Kasumi-1 (cell line): ENCODE measurements at places on chromosomes 2 and 18.
A peak's percentile ranks its signal among the peaks of the same experiment; 100 is the strongest.

DNA sequence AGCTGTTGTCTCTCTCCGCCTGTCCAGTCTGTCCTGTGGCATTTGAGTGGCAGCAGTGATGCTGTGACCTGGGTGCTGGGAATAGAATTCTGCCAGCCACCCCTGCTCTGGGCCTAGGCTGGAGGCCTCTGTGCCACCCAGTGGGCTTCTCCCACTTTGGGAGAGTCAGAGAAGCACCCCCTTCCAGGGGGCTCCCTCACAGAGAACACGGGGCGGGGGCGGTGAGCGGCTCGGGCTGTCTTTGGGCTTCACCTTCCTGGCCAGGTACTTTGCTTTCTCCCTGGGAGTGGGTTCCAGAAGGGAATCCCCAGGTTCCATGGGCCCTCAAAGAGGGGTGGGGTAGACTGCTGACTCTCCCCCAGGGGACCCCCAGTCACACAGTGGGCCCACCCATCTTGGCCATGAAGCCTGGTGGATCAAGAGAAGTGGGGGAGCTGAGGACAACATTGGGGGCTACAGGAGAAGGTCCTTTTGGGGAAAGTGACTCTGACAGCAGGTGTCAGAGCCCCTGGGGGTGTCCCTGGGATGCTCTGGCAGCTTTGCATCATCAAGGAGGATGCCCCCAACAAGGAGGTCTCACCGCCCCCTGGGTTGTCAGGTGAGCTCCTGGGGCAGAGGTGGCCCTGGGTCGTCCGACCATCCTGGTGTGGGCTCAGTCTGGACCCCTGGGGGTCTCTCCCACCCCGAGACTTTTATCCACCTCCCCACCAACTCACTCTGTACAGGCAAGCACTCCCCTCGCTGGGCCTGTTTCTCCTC lies 18.8 kb upstream of the BOK start:
- DNase-seq, result no peak

DNA sequence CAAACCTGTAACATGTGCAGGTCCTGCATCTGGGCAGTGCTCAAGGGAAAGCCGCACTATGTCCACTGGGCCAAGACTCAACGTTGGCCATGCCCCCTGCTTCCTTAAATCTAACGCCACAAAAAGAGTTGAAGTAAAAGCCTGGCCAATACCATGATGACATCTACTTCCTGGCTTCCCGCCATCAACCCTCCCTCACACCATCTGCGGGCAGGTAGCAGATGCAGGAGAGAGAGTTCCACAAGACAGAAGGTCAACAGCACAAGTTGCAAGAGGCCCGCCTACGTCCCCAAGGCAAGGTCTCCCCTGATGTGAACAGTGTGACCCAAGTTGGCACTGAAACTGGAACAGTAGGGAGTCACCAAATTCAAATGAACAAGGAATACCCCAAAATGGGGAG lies 48.4 kb downstream of the ABCG8 start:
- DNase-seq, result no peak

DNA sequence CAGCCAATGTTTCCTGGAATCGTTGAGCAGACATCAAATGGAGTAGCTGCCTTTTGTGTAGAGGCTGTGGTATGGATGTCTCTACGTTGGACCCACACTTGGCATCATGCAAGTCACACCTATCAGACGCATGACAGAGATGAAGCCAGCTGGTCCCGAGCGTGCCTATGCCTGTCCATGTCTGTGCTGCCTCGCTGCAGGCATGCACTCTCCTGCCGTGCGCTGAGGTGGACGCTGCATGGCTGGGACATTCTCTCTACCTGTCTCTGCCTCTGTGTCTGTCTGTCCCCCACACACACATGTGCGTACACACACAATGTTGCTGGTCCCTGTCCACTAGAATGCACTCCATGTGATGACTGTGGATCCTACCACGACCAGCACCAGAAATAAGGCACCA lies 514.2 kb upstream of the MYT1L start:
- DNase-seq, result no peak

DNA sequence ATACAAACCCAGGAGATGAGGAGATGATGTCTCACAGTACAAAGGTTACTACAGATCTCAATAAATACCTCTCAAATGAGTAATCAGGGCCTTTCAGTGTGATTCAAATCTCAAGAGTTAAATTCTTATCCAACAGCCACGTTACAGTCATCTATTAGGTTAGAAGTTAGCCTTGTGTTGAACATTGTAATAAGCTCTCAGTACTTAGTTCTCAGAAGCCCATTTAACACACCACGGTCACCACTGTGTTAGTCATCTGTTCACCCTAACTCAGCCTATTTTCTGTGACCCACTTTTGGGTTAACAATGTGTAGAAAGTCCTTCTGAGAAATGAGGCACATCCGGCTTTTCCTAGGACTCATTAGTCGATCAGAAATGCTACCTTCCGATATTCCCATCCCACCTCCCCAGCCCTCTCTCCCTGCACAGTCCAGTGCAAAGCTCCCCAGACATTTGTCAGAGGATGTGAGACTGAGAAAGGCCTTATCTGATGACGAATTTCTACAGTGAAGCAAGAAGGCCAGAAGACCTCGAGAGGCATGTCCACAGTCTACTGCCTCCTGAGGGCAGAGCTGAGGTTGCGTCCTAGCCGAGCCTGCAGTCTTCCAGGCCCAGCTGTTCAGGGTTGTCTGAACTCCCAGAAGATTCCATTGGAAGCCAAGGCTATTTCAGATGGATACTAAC lies 92.6 kb downstream of the ACTR2 start:
- no peak for DNase-seq

- peak; percentile 9 for DNase-seq
These were observed 32.8 kb upstream of the ACKR3 start for GRCh38 chr2:236536727-236537398.

- DNase-seq, result no peak
These were observed 6.4 kb downstream of the RAB31 start for GRCh38 chr18:9714266-9715087.
